ENCODE measurements at places on chromosomes 11 and 22. TPM values are rescaled to one million over a fixed set of nuclear protein-coding genes. Genes with fewer than 3 reads are reported as not detected.

Gene MAPK8IP2
- total RNA-seq: 2.8 TPM

Gene GSC2
- total RNA-seq: not detected

Gene SLC1A2
- 0.32 TPM for total RNA-seq

Gene USP2
- 0.24 TPM for total RNA-seq

Gene OR4D5
- total RNA-seq: not detected

Gene KRTAP5-8
- not detected for total RNA-seq

DNA sequence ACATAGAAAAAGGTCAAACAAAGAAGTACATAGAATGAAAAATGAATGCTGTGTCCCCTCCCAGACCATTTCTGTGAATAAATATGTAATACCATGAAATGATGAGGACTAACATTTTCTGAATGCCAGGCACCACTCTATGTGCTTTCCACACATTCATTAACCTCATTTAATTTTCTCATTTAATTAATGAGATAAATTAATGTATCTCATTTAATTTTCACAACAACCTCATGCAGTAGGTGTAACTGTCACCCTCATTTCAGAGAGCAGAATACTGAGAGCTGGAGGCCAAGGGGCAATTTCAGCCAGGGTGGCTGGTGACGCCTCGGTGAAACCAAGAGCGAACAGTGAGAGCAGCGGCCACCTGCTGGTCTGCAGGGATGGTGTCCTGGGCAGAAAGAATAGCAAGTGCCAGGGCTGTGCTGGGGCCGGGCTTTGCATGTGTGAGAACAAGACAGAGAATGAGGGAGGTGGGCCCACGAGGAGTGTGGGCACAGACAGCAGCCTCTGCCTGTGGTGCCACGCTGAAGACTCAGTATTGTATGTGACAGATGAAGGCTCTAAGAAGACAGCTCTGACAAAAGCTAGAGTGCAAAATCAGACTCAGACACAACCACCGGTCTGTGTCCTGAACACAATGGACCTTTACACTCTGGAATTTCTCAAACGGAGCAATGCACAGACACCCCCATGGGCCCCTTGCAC lies 1.8 kb upstream of the SERPIND1 start:
- no peaks in the 10 kb centered on the region for H3K27me3 ChIP-seq
- no peak for DNase-seq
- no peaks in the 10 kb centered on the region for H3K4me1 ChIP-seq
- H3K4me3 ChIP-seq: no peak overlapping the region
- peak overlapping the region; percentile 31 for H3K27ac ChIP-seq
- peaks cover 21% of the 10 kb centered on the region for H3K36me3 ChIP-seq

DNA sequence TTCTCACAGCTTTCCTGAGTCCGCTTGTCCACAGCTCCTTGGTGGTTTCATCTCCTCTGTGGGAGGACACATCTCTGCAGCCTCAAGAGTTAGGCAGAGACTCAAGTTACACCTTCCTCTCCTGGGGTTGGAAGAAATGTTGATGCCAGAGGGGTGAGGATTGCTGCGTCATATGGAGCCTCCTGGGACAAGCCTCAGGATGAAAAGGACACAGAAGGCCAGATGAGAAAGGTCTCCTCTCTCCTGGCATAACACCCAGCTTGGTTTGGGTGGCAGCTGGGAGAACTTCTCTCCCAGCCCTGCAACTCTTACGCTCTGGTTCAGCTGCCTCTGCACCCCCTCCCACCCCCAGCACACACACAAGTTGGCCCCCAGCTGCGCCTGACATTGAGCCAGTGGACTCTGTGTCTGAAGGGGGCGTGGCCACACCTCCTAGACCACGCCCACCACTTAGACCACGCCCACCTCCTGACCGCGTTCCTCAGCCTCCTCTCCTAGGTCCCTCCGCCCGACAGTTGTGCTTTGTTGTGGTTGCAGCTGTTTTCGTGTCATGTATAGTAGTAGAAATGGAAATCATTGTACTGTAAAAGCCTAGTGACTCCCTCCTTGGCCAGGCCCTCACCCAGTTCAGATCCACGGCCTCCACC lies 11.7 kb downstream of the RASD2 start:
- peaks cover 11% of the 10 kb centered on the region for H3K4me1 ChIP-seq
- no peaks in the 10 kb centered on the region for H3K36me3 ChIP-seq
- H3K4me3 ChIP-seq: no peak overlapping the region
- H3K27me3 ChIP-seq: peaks cover 10% of the 10 kb centered on the region

- no peak within 1 kb of the TSS for H3K4me3 ChIP-seq
- H3K27ac ChIP-seq: no peak within 1 kb of the TSS
- no peak for DNase-seq
- no peaks in the 10 kb centered on the region for H3K27me3 ChIP-seq
- no peaks in the 10 kb centered on the region for H3K36me3 ChIP-seq
Observed at GRCh38 chr11:63369165-63369970, at the start of gene SLC22A9. Gene SLC22A9 (plus strand): TSS chr11:63369785. CDS start chr11:63370057, 272 bp downstream.

DNA sequence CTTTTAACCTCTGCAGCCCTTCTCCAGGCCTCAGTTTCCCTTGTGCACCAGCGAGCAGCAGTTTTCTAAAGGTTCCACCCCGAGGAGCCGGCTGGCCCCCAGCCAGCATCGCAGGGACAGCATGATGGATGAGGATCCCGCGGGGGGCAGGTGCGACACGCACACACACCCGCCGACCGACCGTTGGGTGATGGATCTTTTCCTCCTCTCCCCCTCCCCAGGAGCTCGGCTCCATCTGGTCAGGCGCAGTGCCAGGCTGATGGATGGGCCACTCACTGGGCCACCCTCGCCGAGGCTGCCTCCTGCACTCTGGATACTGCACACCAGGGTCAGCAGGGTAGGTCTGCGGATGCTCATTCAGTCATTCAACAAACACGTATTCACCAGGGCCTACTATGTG lies 12.8 kb upstream of the CABP7 start:
- peaks cover 20% of the 10 kb centered on the region for H3K27me3 ChIP-seq
- DNase-seq: no peak
- no peak overlapping the region for H3K27ac ChIP-seq

- no peak overlapping the region for H3K27ac ChIP-seq
- no peak overlapping the region for H3K4me3 ChIP-seq
- no peak for DNase-seq
- H3K36me3 ChIP-seq: peaks cover 15% of the 10 kb centered on the region
- no peaks in the 10 kb centered on the region for H3K27me3 ChIP-seq
Observed at GRCh38 chr11:103315248-103315647, 206.0 kb downstream of the DYNC2H1 start.

- no peak overlapping the region for H3K4me3 ChIP-seq
- peaks cover 18% of the 10 kb centered on the region for H3K36me3 ChIP-seq
- H3K27me3 ChIP-seq: no peaks in the 10 kb centered on the region
- peaks cover 14% of the 10 kb centered on the region for H3K4me1 ChIP-seq
- DNase-seq: no peak
Observed at GRCh38 chr22:41256254-41257253, 15.8 kb upstream of the CHADL start.

DNA sequence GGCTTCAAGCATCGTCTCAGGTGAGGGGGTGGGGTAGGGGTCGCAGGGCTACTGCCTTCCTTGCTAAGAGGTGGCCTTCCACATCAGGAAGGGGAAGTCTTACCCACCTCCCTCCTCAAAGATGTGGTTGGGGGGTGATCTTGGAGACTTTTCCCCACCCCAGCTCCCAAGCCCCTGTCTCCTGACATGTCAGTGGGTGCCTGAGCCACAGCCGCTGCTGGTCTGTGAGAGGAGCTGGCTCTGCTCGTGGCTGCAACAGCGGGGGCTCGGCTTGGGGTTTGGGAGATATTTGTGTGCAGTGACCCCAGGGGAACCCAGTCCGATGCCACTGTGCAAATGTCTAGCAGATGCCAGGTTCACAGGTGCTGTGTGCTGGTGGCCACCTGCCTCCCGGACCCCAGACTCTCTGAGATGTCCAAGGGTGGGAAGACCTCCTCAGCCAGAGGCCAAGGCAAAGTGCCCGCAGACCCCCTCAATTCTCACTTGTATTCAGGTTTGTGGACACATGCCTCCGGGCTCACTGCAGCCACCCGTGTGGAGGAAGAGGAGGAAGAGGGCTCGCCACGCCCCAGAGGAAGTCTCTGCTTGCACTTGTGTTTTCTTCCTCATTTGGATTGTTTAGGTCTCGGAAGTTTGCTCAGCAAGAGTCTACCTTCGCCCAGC lies 1.9 kb downstream of the KCNQ1 start:
- H3K27ac ChIP-seq: no peak overlapping the region
- no peaks in the 10 kb centered on the region for H3K4me1 ChIP-seq
- H3K36me3 ChIP-seq: peaks cover 2% of the 10 kb centered on the region
- H3K27me3 ChIP-seq: peaks cover 38% of the 10 kb centered on the region

DNA sequence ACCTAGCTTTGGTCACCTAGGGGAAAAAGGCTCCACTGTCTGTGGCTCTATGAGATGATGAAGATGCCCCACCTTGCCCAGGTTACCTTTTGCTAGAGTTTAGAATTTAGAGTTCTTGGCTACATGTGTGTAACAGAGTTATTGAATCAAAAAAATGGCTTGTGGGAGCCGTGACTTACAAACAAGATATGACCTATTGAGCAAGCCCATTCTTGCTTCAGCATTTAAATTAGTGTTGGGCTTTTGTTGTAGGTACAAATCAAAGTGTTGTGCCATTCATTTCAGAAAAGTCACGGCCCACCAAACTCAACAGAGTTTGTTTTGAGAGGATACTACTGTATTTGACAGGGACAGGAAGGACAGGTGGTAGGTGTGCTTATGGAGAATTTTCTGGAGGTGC lies 768.8 kb downstream of the NTM start:
- H3K36me3 ChIP-seq: no peaks in the 10 kb centered on the region
- DNase-seq: no peak

DNA sequence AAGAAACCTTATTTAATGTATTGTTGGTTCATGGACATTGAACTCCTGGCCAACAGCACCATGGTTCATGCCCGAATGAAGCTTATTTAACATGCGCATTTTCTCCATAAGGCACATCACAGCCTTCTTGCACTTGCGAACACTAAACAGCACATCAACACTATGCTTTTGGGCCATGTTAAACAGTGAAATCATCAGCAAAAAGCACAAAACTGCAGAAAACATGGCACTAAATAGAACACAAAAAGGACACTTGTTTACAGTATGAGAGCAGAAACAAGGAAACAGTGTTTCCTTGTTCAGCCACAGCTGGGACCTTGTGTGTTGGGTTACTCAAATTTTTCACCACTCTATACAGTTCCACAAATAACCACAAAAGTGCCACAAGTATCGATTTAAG lies 122.3 kb downstream of the MSANTD4 start:
- H3K27ac ChIP-seq: no peak overlapping the region
- DNase-seq: no peak
- H3K4me3 ChIP-seq: no peak overlapping the region
- no peaks in the 10 kb centered on the region for H3K4me1 ChIP-seq
- H3K27me3 ChIP-seq: peaks cover 2% of the 10 kb centered on the region

GRCh38 chr11:101510591-101510990 lies 73.2 kb downstream of the TRPC6 start:
- H3K36me3 ChIP-seq: peaks cover 15% of the 10 kb centered on the region
- no peaks in the 10 kb centered on the region for H3K4me1 ChIP-seq
- no peak overlapping the region for H3K4me3 ChIP-seq
- H3K27me3 ChIP-seq: peaks cover 21% of the 10 kb centered on the region

- no peak overlapping the region for H3K27ac ChIP-seq
- H3K27me3 ChIP-seq: no peaks in the 10 kb centered on the region
- no peak overlapping the region for H3K4me3 ChIP-seq
- H3K36me3 ChIP-seq: no peaks in the 10 kb centered on the region
- no peak for DNase-seq
Observed at GRCh38 chr22:39185601-39186012, 33.1 kb upstream of the CBX7 start.

DNA sequence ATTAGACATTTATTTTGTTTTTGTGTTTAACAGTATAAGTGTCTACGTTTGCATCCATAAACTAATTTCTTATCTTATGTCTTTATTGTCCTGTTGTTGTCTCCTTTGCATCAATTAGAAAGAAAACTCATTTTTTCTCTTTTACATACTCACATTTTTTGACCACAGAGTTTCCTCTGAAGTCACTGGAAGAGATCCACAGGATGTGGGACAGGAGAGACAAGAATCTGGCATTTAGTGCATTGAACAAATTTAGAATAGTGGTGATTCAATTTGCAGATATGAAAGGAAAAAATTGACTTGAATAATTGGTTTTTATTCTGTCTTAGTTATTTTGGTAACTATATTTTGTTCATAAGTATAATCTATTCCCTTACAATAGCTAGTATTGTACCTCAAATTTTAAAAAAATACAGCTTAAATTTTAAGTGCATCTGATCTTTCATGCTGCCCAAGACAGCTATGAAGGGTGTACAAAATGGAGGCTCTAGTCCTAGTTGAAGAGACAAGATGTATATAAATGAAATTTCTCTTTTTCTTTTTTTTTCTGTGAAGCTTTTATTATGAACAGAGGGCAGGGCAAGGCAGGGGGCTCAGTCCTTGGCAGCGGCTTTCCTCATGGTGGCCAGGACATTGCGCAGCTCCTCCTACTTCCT lies 24.4 kb downstream of the HORMAD2 start:
- no peak for DNase-seq
- peaks cover 6% of the 10 kb centered on the region for H3K27me3 ChIP-seq
- peaks cover 1% of the 10 kb centered on the region for H3K4me1 ChIP-seq
- H3K36me3 ChIP-seq: no peaks in the 10 kb centered on the region

- H3K4me3 ChIP-seq: no peak overlapping the region
- peaks cover 6% of the 10 kb centered on the region for H3K36me3 ChIP-seq
- peaks cover 91% of the 10 kb centered on the region for H3K4me1 ChIP-seq
Observed at GRCh38 chr11:12686246-12687060, 12.2 kb downstream of the TEAD1 start.

- H3K27me3 ChIP-seq: no peaks in the 10 kb centered on the region
- peaks cover 11% of the 10 kb centered on the region for H3K36me3 ChIP-seq
- H3K4me3 ChIP-seq: no peak overlapping the region
- H3K27ac ChIP-seq: peak overlapping the region; percentile 98
- peak; percentile 53 for DNase-seq
Observed at GRCh38 chr11:8831861-8832260, 79.1 kb upstream of the AKIP1 start.

GRCh38 chr11:131672191-131672590 lies 301.8 kb downstream of the NTM start:
- no peak for DNase-seq
- H3K4me3 ChIP-seq: no peak overlapping the region
- H3K4me1 ChIP-seq: no peaks in the 10 kb centered on the region
- no peaks in the 10 kb centered on the region for H3K36me3 ChIP-seq

DNA sequence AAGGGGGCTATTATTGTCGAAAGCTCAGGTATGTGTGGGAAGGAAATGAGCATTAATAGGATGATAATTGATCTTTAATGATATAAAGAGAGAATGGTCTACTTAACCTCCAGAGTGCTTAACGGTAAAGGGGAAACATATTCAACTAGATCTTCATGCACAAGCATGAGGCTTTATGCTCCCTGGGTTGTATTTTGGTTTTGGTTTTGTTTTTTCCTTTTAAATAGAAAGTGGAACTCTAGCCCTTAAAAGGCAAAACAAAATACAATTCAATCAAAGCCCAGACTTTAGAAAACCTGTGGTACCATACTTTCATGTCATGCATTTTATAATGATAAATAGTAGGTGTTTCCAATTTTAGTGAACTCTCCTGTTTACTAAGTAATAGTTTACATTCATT lies 622.7 kb downstream of the METTL15 start:
- no peaks in the 10 kb centered on the region for H3K4me1 ChIP-seq
- DNase-seq: no peak
- H3K27ac ChIP-seq: no peak overlapping the region
- no peak overlapping the region for H3K4me3 ChIP-seq
- no peaks in the 10 kb centered on the region for H3K27me3 ChIP-seq
- H3K36me3 ChIP-seq: peaks cover 3% of the 10 kb centered on the region

GRCh38 chr22:29346659-29347058 lies 31.2 kb upstream of the RASL10A start:
- no peaks in the 10 kb centered on the region for H3K27me3 ChIP-seq
- H3K4me1 ChIP-seq: peaks cover 10% of the 10 kb centered on the region
- no peak overlapping the region for H3K4me3 ChIP-seq
- no peak overlapping the region for H3K27ac ChIP-seq
- no peak for DNase-seq
- H3K36me3 ChIP-seq: peaks cover 27% of the 10 kb centered on the region
